ENCODE measurements at places on chromosomes 7 and 10. TPM values are rescaled to one million over a fixed set of nuclear protein-coding genes. Genes with fewer than 3 reads are reported as not detected.

CTAGE4 gene
- total RNA-seq: 0.05 TPM

NOBOX gene
- total RNA-seq: not detected

ANK3 gene
- 0.41 TPM for total RNA-seq

TMEM26 gene
- 0.04 TPM for total RNA-seq

LUC7L2 gene
- 38.9 TPM for total RNA-seq
